ENCODE measurements at places on chromosomes 5 and 9.

- DNase-seq, result no peak
Measured at GRCh38 chr5:121021681-121022080, 557.6 kb downstream of the PRR16 start.

- DNase-seq, result no peak
Measured at GRCh38 chr5:52262844-52263243, 524.9 kb upstream of the ITGA1 start.

DNA sequence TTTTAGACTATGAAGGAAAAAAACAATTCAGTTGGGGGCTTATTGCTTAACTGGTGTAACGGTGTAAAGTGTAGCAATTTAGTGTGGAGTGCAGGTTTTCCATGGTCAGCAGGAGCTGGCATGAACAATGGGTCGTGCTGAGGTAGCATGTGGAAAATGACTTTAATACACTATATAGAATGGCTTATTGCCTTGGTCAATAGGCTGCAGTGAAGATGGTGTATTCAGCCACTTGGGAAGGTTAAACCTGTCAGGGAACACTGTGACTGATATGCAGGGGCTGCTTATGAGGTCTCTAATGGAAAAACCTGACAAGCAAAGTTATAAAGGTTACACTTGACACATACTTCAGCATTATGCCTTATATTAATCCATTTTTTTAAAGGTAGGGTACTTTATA lies 764.7 kb upstream of the ARRDC3 start:
- DNase-seq, result no peak

- no peak for DNase-seq
Measured at GRCh38 chr9:137359850-137360249, 57.8 kb upstream of the NRARP start.

DNA sequence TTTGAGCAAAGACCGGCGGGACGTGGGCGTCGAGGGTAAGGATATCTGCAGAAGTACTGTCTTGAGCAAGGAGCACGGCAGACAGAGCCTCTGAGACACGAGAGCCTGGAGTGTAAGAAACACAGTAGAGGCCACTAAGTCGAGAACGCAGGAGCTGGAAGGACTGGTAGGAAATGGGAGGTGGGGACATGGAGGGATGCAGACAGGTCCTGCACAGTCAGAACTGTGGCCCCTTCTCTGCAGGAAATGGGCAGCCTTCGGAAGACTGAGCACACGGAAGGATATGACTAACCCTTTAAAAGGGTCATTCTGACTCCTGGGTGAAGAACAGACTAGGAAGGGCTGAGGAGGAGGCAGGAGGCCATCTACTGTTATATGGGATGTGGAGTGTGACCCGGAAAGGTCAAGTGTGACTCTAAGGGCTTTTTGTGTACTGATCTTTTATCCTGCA lies 1.4 kb upstream of the CAMSAP1 start:
- no peak for DNase-seq

DNA sequence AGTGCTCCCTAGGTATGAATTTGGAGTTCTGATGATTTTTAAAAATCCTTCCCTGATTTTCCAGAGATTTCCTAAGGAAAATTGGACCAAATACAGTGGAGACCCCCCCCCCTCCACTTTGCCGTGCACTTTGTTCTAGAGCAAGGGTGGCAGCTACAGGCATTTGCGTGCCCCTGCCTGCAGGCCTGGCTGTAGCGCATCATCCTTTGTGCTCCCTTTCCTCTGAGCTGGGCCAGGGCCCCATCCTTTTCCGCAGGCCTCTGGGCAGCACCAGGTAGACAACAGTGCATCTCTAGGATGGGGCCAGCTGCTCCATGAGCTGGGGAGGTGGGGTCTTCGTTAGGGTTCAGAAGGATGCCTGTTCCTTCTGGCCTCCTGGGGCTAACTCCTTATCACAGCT lies 39.6 kb downstream of the TRIO start:
- DNase-seq, result no peak

DNA sequence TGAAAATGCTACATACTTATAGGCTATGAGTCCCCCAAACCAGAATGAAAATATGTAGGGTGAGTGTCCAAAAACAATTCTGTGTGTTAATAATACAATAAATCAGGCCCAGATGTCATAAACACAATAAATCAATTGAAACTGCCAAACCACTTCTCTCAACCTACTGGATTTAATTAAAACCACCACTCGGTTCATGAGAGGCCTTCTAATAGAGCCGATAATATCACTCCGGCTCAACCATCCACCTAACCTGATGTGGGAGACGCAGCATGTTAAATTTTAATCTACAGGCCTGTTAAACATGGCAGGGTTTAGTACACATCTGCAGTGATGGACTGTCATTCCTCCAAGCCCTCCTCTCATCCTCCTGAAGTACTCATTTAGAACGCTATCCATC lies 734.5 kb upstream of the ZNF608 start:
- DNase-seq, result no peak

DNA sequence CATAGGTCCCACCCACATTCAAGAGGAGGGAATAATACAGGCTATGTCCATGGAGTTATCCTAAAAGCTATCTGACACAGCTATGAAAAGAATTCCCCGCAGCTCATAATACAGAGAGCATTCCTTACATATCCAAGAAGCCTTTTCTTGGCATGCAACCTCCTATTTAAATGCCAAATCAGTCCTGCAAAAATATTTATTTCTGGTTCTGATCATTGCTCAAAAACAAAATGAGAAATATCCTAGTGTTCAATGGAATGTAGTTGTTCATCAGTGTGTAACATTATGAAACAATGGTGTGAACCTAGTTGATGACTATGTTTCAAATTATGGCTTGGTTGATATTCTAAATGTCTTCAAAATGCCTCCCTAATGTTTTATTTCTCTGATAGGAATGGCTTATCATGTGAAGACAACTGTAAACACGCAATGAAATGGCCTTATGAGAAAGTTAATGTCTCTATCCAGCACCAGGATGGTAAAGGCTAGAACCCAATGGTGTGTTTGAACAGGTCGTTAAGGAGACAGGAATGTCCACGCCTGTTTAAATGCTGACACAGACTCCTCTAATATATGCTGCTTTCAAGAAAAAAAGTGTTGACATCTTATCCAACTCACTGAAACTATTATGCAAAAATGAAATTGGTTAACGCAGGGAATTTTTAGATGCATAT lies 126.7 kb upstream of the CDH6 start:
- no peak for DNase-seq

DNA sequence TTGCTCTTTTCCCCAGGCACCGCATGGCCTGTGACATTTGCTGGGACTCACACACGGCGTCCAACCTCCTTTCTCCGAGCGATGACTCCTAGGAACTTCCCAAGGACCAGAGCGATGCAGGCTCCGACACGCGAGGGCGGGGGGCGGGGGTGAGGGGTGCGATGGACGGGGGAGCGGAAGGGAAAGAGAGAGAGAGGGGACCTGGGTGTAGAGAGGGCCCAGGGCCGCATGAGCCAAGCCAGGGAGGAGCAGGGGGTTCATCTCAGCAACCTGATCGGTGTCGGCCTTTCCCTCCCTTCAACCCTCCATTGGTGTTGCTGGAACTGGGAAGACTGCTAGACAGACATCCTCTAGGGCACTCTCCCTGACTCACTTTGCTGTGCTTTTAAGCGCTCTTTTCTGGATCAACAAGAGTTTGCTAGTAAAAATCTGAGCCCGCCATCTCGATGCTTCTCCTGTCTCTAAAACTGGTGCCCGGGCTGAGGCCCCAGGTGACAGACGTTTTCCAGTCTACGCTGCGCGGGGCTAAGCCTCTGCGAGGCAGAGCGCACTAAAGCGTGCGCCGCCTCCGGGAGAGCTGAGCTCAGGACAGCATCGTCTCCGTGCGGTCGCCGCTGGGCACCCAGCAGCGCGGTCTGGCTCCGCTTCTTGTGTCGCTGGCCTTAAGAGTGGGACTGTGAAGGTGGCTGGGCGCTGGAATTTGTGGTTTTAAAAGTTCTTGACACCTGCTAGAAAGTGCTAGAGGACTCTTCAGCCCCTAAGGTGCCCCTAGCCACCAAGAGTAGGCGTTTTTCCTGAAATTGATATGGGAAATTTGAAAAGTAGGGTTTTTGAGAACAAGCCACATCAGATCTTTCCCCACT lies 1.0 kb upstream of the TSLP start:
- no peak for DNase-seq

GRCh38 chr5:140469259-140469658 lies 67.6 kb downstream of the ANKHD1 start:
- DNase-seq, result no peak

GRCh38 chr5:74235552-74235951 lies 405.0 kb downstream of the ENC1 start:
- no peak for DNase-seq

DNA sequence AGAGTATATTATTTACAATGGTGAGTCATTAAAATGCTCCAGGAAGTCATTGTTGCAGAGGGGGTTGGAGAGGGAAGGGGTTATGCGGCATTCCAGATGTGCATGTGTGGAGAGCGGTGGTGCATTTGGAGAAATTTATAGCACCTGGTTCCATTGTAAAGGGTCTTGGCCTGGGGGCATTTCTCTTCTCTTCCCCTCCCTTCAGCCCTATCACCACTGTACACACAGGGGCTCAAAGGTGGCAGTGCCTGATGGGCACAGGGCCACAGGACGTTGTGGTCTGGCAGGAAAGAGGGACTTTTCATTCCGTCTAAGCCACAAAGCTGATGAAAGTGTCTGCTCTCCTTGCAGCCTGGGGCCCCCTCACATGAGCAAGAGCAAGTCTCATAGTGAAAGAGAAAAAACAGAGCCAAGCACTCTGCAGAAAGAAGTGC lies 442.4 kb upstream of the ZNF462 start:
- no peak for DNase-seq

GRCh38 chr9:83199240-83199639 lies 136.3 kb upstream of the RASEF start:
- no peak for DNase-seq

GRCh38 chr5:87081016-87081415 lies 186.7 kb upstream of the RASA1 start:
- no peak for DNase-seq

Measured in stimulated activated CD4-positive, alpha-beta T cell treated with anti-CD3 and anti-CD28 coated beads, Interleukin-1b, Interleukin-23, amount 100 ng/mL, for 1 hour (primary cell).